Stimulated activated CD8-positive, alpha-beta memory T cell treated with anti-CD3 and anti-CD28 coated beads, Interleukin-4, amount 100 ng/mL, for 4 hours (primary cell): ENCODE measurements at places on chromosomes 6 and 20.

DNA sequence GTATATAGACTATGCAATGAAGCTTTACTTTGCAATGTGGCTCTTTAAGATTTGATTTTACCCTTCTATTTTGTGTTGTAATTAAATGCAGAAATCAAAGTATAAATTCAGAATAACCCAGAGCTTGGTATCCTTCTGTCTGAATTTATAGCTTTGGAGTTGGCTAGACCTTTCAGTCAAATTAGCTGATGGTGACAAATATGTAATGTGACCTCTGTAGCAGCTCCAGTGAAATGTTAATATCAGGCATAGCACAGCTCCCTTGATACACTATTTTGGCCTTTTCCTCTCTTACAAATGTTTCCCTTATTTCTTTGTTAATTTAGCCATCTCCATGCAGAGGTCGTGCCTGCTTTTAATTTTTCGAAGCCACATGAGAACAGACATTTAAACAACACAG, 11.1 kb downstream of the CBFA2T2 start:
- DNase-seq = no peak

GRCh38 chr20:2255926-2256531, 39.8 kb upstream of the TGM3 start:
- DNase-seq = no peak

- no peak for DNase-seq
Observed at GRCh38 chr20:62208795-62209755, 11.0 kb downstream of the HRH3 start.

- DNase-seq = no peak
Observed at GRCh38 chr6:163449076-163449475, 34.6 kb downstream of the QKI start.

DNA sequence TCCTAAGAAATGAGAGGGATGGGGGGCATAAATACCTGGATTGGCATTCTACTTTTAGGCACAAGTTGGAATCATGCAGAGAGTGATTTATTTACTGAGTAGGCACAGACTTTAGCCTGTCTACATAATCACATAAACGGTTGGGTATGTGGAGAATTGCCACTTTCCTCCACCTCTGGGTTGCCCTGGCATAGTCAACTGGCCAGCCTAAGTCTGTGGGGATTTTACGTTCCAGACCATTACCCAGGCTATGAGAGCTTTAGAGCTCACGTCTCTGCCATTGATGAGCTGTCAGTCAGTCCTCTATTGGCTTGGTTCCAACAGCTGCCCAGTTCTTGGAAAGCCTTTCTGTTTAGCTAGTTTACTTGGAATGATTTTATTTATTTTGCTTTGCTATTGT, 5.0 kb upstream of the BHLHE23 start:
- no peak for DNase-seq

DNA sequence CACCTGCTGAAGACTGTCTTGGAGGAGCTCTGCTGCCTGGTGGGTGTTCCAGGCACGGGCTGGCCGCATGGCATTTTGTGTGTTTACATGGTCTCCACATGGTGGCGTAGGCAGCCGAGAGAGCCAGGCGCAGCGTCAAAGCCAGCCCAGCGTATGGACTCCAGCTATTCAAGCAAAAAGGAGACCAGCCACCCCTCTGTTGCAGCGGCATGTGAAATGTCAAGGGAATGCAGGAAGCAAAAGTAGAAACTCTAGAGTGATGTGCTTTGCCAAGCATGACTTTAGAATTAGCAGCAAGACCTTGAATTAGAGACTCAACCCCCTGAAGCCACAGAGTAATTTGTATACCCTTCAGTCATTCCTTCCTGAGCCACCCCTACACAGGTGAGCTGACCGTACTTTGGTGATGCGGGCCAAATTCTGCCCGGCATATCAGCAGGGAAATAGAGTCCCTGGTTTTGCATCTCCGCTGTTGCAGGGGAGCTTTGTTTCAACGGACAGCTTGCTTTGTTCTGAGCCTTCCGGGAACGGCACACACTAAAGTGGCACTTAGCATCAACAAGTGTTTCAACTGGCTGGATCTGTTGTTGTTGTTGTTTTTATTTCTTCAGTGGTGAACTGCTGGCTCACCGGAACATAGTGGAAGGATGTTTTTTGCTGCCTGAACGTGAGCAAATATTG, 48.5 kb downstream of the FNDC1 start:
- DNase-seq = no peak

GRCh38 chr20:44006126-44006525, 91.5 kb downstream of the TOX2 start:
- DNase-seq = no peak

DNA sequence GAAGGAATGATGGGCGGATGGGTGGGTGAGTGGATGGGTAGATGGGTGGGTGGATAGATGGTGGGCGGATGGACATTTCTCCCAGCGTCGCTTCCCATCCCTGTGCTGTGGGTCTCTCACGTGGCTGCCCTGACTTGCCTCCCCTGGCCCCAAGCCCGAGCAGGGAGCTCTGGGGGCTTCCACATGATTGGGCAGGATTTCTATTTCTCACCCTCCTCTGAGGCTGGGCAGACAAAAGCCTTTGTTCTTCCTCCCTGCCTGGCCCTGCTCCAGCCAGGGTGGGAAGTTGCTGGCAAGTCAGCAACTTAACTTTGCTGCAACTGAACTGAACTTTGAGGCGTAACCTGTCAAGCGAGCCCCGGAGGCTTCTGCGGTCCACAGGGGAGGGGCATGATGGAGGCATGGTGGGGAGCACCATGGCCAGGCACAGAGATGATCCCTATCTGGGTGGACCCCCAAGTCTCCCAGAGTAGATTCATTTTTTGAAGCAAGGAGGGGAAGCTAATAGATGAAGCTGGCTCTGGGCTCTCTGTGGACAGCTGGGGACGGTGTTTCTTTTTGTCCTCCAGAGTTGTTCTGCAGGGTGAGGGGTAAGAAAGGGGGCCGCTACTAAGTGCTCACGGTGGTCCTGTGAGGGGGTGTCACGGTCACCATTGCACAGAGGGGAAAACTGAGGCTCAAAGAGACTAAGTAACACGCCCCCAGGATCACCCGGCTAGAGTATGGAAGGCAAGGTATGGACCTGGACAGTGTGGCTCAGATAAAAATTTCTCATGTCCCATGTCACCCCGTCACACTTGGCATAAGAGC, 140.1 kb downstream of the CEBPB start:
- DNase-seq = no peak

DNA sequence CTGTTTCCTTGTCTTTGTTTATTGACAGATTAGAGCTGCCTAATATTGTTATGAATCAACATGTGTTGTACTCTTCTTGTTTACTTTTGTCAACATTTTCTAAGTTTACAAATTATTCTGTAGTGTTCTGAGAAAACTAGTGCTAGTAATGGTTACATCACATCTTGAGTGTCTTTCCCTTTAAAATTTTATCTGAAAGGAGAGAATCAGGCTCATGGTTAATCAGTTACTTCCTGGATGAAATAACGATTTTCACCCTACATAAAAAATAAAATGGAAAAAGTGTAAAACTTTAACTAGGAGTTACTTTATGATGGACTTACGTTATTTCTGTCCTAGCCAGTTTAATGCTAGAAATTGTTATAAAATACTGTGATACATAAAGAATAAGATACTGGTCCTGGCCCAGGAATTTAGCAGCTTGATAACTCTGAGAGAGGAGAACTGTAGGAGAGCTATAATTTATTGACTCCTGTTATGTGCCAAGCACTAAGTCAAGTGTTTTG, 26.4 kb upstream of the BMP5 start:
- no peak for DNase-seq

GRCh38 chr6:90319044-90319443, 22.4 kb upstream of the BACH2 start:
- no peak for DNase-seq

DNA sequence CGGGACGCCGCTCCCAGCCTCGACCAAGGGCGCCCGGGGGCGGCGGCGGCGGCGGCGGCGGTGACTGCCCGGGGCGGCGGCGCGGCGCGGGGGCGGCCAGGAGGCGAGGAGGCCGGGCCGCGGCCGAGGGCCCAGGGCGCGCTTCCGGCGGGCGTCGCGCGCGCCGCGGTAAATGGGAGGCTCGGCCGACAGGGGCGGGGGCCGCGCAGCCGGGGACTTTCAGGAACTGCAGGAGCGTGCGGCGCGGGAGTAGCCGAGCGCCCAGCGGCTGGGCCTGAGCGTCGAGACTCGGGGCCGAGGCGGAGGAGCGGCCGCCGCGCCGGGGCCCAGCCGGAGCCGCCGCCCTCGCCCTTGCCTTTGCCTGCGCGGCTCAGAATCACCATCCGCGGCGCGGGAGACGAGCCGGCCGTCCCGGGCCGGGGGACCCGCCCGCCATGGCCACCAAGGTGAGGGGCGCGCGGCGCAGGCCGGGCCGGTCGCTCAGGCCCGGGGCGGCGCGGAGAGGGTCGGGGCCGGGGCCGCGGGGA, at the start of gene SNX9:
SNX9 (plus strand) TSS at position 246 of the 527 bp plus-strand sequence; CDS start at position 435, 189 bp downstream.
- no peak for DNase-seq

GRCh38 chr6:42091718-42092023, 41.3 kb downstream of the TAF8 start:
- no peak for DNase-seq

DNA sequence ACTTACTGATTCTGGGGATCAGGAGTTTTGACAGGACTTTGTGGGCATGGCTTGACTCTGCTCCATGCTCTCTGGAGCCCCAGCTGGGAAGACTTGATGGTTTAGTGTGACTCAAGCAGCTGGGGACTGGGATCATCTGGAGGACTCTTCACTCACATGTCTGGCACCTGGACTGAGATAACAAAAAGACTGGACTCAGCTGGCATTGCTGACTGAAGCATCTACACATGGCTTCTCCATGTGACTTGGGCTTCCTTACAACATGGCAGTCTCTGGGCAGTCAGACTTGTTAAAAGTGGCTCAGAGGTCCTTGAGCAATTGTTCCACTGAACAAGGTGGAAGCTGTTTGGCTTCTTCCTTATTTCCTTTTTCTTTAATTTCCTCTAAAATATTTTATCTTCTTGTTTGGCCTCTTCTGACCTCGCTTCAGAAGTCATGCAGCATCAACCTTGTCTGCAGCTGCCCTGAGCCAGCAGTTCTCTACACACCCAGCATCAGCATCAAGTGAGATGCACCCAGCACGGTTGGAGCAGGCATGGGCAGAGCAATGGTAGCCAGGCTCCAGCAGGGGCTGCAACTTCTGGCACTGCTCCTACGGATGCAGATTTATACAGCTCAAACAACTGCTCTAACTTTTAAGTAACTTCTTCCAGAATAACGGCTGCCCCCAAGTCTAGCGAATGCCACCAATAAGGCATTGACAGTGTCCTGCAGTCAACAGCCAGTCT, 5.6 kb upstream of the HM13 start:
- DNase-seq = no peak

GRCh38 chr6:53327017-53327395, 21.7 kb downstream of the ELOVL5 start:
- DNase-seq = no peak
